ENCODE measurements at places on chromosomes 1 and 21.

- DNase-seq: no peak
These were observed 112.7 kb downstream of the PRDM2 start for GRCh38 chr1:13812456-13813397.

DNA sequence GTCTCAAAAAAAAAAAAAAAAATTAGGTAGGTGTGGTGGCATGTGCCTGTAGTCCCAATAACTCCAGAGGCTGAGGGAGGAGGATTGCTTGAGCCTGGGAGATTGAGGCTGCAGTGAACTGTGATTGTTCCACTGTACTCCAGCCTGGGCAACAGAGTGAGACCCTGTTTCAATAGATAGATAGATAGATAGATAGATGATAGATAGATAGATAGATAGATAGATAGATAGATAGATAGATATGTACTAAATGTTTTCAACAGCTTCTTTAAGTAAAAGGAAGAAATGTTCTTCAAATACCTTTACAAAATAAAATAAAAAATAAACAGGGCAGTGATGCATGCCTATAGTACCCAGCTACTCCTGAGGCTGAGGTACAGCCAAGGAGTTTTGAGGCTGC lies 9.8 kb downstream of the KIF1B start:
- no peak for DNase-seq

DNA sequence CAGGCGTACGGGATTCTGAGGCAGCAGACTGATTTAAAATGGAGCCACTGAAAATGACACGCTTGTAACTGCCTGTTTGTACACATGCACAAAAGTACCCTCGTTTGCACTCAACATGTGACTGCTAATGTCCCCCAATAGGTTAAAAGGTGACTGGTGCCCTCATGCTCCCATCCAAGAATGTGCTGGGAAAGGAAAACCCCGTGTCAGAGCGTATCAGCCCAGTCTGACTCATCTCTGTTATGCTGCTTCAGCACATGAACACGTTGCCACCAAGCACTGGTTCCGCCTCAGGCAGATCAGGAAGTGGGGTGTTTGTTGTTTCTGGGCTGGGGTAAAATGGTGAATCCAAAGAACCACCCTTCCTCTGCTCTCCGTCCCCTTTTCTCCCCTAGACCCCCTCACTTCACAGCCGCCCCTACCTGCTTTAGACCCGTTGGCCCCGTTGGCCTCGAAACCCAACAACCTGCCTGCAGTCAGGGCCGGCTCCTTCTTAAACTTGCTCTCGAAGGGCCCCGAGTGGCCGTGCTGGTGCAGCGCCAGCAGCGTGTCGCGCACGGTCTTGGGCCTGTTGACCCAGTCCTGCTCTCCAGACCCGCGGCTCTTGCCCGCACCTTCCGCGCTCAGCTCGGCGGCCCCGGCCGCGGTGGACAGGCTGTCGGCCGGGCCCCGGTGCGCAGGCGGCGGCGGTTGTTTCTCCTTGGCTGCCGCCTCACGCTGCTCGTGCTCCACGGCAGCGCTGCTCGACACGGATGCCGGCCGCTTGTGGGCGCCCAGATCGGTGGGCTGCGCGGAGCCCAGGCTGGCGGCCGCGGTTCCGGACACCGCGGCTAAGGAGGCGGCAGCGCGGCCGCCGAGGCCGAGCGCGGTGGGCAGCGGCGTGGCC lies 1.7 kb downstream of the IRF2BP2 start:
- peak; percentile 89 for DNase-seq

DNA sequence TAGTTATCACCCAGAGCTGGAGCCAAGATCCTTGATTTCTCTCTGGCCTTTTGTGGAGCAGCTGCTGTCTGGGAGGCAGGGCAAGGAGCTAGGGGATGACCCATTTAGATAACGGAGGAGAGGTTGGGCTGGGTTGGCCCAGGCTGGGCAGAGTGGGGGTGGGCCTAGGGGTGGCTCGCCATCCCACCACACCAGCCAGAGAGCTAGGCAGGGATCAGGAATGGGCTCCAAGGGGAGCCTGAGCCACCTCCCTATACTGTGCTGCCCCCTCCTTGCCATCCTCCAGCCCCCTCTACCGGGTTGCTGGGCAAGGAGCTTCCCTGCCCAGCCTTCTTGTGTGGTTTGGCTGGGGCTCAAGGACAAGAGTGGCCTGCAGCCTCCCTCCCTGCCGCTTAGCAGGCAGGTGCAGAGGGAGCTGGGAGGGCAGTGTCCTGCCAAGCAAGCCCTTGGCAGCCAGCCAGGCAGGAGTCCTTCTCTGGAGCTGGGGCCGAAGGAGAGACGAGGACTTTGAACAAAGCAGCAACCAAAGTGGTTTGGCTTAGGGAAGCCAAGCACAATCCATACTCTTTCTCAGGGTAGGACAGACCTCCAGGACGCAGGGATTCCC lies 4.1 kb downstream of the NUAK2 start:
- DNase-seq: peak; percentile 50

- DNase-seq: peak; percentile 95
These were observed 58.6 kb downstream of the DDR2 start for GRCh38 chr1:162690672-162691434.

DNA sequence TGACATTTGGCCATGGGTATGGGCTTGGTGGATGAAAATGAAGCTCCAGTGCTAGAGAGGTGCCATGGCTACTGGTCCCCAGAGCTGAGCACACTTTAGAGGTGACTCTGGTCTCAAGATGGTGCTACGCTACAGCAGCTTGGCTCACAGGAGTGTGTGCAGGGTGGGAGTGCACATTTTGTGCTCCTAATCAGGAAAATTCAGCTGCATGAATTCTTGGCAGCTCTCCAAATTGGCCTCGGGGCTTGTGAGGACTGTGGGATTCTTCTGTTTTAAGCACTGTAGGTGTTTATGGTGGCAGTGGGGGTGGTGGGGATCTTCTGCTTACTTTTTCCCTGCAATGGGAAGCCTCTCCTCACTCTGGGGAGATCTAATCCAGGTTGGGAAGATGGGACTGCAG lies 17.3 kb upstream of the TIPRL start:
- DNase-seq: no peak

GRCh38 chr1:176136891-176137290 lies 70.2 kb downstream of the COP1 start:
- no peak for DNase-seq

DNA sequence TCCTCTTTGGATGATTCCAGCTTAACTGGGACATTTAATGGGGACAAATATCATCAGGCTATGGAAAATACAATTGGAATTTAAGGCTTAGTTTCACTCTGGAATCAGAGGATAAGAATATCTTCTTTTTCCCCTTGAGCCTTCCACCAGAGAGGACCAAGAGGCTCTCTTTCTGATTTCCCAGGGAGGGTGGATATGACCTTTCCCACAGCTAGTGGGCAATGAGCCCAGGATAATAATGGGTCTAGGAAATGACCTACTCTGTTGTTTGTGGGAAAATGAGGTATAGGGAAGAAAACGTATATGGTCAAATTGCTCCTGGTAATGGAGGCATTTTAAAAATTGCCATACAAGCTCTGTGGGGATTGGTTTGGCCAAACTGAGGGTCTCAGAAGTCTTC lies 1.9 kb downstream of the OR6Y1 start:
- no peak for DNase-seq

- DNase-seq: no peak
These were observed 13.2 kb upstream of the ALPL start for GRCh38 chr1:21496063-21496462.

- DNase-seq: peak; percentile 93
These were observed 98.0 kb upstream of the C1orf105 start for GRCh38 chr1:172322219-172323061.

DNA sequence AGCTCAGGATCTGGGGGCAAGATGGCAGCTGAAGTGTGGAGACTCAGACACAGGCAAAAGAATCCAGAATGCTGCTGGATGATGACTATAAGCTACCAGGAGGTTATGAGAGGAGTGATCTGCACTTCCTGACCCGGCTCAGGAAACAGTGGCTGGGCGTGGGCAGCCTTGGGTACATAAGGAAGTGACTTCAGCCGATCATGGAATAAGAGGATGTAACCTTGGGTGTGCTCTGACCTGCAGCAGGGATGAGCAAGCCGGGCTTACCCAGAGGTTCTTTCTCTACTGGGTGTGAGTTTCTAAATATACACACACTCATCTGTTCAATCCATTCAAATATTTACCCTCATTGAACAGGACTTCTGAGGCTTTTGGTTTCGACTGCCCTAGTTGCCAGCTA lies 62.7 kb downstream of the CD34 start:
- peak; percentile 32 for DNase-seq

DNA sequence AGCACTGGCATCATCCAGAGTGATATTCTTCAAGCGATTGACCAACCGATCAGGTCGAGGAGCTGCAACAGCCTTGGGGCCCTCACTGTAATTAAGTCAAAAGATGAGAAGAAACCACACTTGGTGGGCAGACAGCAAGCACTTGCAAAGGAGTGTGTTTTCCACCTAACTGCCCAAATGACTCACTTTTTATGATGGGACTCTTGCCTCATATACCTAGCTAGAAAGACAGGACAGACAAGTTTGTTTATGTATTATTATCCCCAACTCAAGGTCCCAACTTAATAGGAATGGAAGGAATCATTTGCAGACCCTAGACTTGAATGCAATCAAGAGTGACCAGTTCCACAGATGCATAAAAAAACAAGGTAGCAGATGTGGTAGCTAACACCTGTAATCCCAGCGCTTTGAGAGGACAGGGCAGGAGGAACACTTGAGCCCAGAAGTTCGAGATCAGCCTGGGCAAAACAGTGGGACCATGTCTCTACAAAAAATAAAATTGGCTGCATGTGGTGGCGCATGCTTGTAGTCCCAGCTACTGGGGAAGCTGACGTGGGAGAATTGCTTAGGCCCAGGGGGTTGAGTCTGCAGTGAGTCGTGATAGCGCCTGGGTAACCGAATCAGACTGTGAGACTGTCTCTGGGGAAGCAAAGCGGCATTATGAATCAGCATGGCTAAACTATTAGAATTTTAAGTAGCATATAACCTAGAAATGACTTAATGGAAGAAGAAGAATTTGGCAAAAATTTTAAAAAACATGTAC lies 2.3 kb upstream of the NRAS start:
- DNase-seq: no peak

GRCh38 chr1:31912839-31913239 lies 25.3 kb downstream of the PTP4A2 start:
- no peak for DNase-seq

- no peak for DNase-seq
These were observed 58.5 kb downstream of the TENT5C start for GRCh38 chr1:117664314-117664713.

DNA sequence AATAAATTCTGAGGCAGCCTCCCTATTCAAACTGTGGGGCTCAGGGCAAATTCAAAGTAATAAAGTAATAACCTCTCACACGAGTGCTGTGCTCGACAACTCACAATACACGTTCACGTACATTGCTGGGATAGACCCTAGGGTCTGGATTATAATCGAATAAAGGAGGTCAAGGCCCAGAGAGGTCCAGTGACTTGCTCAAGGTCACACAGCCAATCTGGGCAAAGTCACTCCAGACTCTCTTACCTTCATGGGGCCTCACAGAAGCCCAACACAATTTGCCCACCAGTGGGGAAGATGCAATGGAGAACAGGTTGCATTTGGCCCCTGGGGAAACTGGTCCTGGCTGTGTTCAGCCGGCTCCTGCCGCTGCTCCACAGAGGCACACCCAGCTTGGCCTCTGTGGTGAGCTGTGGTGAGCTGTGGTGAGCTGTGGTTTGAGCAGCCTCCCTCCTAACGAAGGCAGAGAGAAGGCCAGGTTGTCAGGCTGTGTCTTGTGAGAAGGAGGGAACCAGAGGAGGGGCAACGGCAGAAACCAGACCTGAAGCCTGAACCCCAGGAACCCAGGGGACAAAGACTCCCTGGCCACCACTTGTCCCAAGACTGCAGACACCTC lies 35.1 kb downstream of the NUAK2 start:
- DNase-seq: no peak

DNA sequence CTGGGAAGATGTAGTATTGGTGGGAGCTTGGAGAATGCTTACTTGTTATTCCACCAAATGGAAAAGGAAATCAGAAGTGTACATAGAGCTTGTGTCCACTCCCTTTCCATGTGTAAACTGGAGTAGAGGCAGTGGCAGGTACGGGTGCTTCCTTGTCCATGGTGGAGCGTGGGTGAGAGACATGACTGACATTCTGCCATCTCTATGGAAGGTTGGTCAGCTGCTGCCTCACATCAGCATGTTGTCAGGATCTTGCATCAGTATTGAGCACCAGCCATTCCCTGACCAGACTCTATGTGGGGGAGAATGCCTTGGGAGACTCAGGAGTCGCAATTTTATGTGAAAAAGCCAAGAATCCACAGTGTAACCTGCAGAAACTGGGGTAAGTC lies 19.8 kb downstream of the NLRP3 start:
- no peak for DNase-seq

DNA sequence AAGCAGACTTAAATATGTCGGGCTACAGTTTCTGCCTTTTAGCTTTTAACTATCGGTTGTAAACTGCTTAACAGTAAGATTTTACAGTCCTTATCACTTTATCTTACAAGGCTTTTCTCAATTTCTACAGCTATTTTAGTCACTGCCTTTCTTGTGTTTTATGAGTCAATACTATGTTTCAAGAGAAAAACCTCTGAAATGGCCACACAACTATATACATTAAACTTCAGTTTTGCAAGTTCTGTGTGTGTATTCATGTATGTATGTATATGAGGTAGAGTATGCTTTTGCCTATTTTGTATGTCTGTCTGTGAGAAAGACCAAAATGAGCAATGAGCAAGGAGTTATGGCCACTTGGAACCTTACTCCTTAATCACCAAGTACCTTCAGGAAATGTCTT lies 169.8 kb downstream of the SYT2 start:
- peak; percentile 6 for DNase-seq

DNA sequence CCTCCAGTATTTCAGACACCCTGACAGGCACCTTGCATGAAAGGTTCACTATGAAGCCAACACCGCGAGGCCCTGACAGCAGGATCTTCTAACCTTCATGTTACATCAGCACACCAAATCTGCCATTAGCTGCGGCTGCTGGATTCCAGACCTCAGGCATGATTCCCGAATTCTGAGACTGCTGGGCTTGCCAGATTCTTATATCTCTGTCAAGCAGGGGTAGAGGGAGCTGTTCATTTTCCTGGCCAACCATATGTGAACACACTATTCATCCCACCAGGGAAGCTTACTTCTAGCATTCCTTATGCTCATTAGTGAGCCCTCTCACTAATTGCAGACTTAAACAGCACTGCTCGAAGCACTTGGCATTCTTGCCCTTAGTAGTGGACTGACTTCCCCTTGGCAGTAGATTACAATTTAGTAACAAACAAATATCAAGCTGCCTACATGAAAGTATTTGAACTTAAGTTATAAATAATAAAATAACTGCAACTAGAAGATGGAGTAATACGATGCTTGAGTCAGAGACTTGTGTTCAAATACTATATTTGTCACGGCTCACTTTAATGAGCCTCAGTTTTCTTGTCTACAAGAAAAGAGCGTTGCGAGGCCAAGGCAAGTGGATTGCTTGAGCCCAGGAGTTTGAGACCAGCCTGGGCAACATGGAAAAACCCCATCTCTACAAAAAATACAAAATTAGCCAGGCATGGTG lies 43.3 kb downstream of the NID1 start:
- DNase-seq: peak; percentile 43

DNA sequence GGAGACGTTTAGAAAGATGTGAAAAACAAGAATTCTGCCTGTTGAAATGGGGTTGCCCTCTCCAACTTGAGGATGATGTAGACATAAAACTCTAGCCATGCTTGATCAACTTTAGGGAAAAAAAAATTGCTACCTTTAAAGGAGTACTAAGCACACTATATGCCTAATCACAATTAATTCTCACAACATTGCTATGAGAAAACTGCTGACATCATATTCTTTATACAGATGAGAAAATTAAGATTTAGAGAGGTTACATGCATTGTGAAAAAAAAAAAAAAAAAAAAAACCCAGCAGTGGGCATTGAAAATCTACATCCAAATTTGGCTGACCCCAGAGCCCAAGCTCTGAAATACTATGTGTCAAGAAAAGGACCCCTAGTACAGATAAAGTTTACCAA lies 617.2 kb upstream of the ADGRL2 start:
- DNase-seq: no peak
